ENCODE measurements at places on chromosomes 13 and 19.

DNA sequence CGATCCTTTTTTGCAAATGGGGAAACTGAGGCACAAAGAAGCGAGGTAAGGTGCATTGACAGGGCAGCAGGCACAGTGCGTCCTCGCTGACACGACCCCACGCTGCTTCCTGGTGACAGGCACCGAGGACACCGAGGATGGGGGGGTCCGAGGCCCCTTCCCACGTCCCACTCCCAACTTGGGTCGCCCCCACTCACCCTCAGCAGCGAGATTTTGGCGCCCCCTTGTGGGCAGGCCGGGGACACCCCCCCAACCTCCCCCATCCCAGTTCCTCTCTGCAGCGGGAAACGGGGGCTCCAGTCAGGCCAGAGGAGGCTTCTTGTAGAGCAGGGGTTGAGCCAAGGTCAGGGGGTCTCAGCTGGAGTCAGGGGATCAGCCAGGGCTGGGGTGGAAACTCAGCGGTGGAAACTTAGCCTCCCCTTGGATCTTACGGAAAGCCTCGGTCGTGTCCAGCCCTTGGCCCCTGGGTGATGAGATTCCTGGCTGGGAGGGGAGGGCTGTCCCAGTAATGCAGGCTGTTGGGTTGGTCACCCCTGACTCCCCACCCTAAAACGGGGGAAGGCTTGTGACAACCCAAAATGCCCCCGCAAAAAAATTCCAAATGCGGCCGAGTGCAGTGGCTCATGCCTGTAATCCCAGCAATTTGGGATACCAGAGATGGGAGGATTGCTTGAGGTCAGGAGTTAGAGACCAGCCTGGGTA, 8.2 kb downstream of the SMIM24 start:
- DNase-seq, result peak; percentile 83

DNA sequence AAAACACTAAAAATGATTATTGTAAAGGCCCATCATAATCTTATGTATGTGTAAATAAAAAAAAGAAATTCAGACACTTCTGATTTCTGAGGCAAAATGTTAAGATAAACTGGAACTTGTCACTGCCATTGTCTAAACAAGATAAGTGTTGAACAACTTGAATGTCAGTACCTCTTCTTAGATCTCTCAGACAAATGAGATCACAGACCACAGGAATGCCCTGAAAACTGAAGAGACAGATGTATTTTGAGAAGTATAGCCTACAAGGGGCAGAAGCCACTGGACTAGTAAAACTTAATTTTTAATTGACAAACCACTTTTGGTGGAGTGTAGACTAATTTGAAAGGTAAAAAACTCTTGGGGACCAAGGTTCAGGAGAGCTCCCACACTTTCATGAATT, 375.5 kb upstream of the SLITRK5 start:
- no peak for DNase-seq

DNA sequence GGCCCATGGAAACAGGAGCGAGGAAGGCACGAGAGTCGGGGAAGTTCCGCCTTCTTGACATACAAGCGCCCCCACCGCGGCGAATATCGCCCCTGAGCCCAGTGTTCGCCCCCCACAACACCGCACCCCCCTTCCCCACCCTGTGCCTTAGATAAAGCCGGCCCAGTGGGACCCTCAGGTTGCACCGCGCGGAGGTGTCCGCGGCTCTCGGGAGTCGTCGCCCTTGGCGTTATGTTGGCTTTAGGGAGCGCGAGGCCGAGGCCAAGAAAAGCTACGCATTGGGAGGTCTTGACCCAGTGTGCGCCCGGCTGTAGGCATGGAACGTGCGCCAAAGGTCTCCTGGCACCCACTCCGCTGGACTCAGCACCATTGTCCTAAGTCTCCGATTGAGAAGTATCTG, 603 bp upstream of the ZNF132 start:
- DNase-seq, result peak; percentile 43

DNA sequence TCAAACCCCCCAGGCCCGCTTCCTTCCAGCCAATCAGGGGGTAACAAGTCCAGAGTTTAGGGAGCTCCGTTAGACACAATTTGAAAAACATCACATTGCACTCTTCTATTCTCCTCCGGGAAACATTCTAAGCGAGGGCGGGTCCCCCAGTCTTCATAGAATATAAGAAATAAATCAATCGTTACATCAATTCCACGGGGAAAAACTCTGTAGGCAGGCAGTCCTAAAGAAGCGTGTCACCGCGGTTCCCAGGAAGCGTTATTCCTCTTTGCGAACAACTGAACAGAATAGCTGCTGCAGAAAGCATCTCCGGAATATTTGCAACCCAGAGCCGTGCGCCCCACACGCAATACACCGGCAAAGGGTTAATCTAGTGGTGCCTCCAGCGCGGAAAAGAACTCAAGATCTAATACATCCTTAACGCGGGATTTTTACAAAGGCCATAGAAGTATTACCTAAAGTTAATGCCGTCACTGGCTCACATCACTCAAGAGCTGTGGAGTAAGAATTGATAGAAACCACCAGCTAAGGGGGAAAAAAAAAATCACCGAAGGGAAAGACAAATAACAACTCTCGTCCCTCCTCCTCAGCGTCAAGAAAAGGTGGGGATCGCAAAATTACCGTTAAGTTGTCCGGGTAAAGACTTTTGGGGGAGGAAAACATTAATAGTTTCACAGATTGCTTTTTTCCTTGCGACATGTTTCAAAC, 65.1 kb downstream of the KCNRG start:
- peak; percentile 29 for DNase-seq

- peak; percentile 63 for DNase-seq
Measured at GRCh38 chr19:11196406-11197287, 698 bp downstream of the KANK2 start.

DNA sequence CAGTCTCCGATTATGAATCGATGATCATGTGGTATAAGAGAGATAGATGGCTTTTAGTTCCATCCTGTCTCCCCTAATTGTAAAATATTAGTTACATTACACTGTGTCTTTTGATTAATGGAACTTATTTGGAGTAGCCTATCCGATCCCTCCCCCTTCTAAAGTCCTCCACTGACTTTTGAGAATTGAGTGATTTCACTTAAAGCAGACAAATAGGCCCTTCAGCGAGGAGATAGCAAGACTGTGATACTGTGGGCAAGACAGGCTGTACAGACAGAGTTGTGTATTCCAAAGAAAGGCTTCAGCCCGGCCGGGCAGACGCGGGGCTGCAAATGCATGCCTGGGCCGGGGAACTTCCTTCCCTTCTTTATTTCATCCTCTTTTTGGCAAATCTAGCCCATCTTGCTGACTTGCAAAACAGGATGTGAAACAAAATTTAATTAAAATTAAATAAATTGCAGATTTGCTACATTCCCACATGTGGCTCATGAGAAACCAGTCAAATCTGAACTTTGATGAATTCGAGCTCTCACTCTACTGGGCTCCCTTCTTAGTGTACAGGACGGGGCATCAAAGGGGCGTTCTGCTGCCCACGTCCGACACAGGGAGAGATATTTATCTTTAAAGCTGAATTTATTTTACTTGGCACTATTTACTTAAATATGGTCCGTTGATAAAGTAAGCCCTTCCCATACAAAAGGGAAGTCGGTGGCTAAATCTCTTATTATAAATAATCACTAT, 314.8 kb downstream of the ZNF536 start:
- no peak for DNase-seq

DNA sequence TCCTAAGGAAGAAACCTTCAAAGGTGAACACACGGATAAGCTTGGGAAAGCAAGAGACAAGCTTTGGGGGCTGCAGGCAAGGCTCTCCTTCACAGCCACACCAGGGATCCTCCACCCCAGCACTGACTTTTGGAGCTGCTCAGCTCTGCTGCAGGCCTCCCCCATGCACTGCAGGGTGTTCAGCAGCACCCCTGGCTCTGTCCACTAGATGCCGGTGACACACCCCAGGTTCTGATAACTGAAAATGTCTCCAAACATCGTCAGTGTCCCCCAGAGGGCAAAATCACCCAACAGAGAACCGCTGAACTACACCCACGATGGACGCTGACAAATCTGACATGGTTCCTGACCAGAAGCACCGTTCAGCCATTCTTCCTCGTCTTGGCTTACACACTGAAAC, 90.5 kb downstream of the STK24 start:
- no peak for DNase-seq

GRCh38 chr13:49305792-49306425, 58.2 kb downstream of the CDADC1 start:
- DNase-seq, result no peak

GRCh38 chr19:9323557-9323918, 441 bp upstream of the ZNF559 start:
- DNase-seq, result no peak

GRCh38 chr19:3500429-3501101, at the start of gene DOHH:
Gene DOHH (minus strand): TSS chr19:3500674. CDS start chr19:3496814, 3,860 bp downstream.
- DNase-seq, result peak; percentile 97

DNA sequence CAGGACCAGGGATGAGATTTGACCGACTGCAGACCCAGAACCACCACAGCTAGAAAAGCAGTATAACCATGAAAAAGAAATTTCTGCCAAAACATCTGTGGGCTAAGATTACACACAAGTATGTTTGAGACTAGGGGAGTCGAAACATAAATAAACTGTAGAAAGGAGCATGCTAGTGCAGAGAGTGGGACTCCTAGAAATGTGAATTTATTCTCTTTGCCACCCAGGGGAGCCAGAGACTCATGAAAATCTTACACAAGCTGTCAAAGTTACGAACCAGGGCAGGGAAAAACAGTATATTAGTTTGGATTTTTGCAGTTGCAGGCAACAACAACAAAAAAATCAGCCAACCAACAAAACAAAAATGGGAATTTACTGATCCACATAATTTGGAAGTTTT, 12.3 kb upstream of the HSPH1 start:
- no peak for DNase-seq

GRCh38 chr19:5336195-5336965, 4.2 kb downstream of the PTPRS start:
- peak; percentile 60 for DNase-seq

GRCh38 chr13:98456413-98456845, 120.5 kb downstream of the STK24 start:
- DNase-seq, result no peak

DNA sequence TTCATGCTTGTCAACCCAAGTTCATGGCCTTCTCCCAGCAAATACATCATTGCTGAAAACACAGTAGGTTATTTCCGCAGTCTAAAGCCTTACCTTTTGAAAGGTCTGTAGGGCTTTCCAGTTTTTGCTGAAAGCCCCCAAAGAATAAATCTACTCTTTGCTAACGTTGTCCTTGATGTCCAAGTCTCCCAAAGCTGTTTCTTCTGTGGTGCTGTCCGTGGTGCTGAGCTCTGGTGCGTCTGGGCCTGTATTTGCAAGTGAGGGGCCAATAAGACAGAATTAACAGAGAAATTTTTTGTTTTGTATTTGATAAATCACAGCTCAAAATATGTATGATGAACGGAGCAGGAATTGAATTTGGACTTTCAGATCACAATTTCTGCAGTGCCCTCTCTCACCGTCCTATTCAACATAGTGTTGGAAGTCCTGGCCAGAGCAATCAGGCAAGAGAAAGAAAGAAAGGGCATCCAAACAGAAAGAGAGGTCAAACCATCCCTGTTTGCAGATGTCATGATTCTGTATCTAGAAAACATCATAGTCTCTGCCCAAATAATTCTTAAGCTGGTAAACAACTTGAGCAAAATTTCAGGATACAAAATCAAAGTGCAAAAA, 9.8 kb upstream of the LGALS16 start:
- DNase-seq, result no peak

- DNase-seq, result no peak
Measured at GRCh38 chr13:93344048-93344705, 117.6 kb downstream of the GPC6 start.

DNA sequence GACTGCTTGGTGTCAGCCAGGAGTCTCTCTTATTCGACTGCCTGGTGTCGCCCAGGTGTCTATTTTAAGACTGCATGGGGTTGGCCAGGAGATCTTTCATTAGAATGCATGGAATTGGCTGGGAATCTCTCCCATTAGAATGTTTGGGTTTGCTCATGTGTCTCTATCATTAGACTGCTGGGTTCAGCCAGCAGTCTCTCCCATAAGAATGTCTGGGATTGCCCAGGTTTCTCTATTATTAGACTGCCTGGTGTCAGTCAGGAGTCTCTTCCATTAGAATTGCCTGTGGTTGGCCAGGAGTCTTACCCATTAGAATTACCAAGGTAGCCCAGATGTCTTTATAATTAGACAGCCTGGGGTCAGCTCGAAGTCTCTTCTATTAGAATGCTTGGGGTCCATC, 1496.0 kb downstream of the UQCRFS1 start:
- DNase-seq, result no peak

DNA sequence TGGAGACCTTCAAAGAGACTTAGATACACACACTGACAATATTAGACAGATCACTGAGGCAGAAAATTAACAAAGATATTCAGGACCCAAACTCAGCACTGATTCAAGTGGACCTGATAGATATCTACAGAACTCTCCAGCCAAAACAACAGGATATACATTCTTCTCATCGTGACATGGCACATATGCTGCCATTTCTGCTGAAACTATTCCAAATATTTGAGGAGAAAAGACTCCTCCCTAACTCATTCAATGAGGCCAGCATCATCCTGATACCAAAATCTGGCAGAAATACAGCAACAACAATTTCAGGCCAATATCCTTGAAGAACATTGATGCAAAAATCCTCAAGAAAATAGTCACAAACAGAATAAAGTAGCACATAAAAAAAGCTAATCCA, 53.3 kb downstream of the TRPC4 start:
- no peak for DNase-seq

DNA sequence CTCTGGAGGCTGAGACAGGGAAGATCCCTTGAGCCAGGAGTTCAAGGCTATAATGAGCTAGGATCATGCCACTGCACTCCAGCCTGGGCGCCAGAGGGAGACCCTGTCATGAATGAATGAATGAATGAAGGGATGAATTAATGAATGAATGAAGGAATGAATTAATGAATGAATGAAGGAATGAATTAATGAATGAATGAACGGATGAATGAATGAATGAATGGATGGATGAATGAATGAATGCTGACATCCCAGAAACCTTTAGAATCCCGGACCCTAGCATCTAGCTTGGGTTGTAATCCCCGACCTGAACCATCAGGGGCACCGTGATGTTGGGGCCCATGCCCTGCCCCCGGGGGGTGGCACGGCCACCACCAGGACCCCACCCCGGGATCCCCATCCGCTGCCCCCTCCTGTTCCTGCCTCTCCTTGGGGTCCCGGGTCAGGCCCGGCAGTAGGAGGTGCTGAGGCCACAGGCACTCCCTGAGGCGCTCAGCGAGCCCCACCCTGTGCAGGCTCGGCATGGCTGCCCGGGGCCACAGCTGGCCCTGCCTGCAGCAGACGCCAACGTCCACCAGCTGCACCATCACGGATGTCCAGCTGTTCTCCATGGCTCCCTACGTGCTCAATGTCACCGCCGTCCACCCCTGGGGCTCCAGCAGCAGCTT, 3.4 kb downstream of the EBI3 start:
- DNase-seq, result peak; percentile 47

GRCh38 chr19:39446365-39447084, 1.1 kb downstream of the SUPT5H start:
- DNase-seq, result no peak

- no peak for DNase-seq
Measured at GRCh38 chr13:28077231-28077630, 23.1 kb downstream of the FLT3 start.

Data from D341Med (cell line).